Renal pelvis (tissue), 12 donors: ENCODE measurements at places on chromosomes 12 and 14.

GRCh38 chr12:12384571-12385340 is 27.9 kb downstream of the BORCS5 start:
- DNase-seq = no peak

DNA sequence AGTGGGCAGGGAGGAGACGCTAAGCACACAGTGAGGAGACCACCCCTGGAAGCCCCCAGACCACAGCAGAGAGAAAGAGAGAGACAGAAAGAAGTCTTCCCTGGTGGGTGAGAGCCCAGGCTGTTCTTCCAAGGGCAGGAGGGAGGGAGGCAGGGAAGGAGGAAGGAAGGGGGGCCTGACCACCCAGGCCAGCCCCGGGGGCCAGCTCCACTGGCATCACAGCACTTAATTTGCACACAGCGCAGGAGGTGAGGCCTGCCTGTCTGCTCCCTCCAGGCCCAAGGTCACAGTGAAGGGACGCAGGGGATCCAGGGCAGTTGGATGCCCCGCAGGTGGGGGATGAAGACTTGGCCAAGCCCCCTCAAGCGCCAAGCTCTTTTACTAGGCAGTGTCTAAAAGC is 141.9 kb upstream of the C14orf180 start:
- DNase-seq = no peak

DNA sequence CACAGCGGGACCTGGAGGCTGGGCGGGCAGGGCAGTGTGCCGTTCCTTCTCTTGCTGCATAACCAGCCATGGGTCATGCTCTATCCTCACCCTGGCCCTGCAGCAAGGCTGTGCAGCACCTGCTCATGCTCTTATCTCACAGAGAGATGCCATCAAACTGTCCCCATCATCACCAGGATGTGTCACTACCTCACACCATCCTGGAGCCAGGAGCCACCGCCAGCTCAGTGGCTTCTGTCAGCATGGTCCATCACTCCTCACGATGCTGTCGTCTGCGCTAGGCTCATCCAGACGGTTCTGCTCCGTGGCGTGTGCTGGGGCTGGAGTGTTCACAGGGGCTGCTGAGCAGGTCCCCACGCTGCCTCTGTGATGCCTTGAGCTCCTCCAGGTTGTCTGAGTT is 77.2 kb upstream of the DYNC1H1 start:
- DNase-seq = no peak

DNA sequence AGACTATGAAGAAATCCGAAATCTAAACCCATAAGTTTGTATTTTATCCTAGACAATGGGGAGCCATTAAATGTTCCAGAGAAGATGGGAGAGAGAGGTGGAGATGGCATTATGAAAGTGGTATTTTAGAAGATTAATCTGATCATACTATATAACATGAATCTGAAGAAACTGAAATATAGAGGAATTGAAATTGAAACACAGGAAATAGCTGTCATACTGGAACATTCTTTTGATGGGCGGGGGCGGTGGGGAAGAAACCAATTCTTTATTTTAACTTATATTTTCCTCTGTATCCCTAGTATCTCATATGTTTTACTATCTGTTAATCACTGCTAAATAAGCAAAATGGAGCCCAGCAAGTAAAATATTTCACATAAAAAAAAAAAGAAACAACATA is 27.0 kb upstream of the FOXN3 start:
- no peak for DNase-seq

- no peak for DNase-seq
Measured at GRCh38 chr12:67925552-67925951, 63.7 kb upstream of the IFNG-AS1 start.

DNA sequence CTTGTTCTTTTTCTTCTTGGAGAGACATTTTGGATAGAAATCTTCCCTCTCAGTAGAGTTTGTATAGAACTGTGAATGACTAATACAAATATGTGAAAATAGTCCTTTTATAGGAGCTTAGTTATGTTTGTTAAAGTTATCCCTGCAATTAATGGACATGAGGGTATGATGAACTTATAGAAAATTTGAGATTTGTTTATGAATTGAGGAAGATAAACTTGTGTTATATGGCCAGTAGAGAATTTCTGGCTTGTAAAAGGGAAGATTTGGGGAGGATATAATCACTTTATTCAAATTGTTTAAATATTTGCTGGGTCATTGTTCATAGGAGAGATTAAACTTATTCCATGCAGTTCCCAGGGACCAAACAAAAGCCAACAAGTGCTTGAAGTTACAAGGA is 119.6 kb downstream of the DAAM1 start:
- no peak for DNase-seq

GRCh38 chr12:6303071-6303470 is 7.4 kb upstream of the PLEKHG6 start:
- no peak for DNase-seq

DNA sequence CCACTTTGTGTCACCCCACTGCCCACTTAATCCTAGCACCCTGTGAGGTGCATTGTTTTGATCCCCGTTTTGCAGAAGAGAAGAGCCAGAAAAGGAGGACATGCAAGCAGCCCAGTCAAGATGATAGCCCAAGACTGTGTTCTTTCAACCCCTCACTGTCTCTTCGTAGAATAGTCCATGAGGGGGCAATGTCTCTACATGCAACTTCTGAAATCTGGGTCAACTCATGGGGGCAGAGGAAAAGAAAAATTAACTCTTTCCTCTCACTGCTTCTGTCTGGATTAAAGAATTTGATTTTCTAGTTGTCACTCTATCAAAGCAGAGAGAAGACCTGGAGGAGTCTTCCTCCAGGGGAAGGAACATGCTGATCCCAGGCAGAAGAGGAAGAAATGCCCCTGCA is 229.6 kb upstream of the NOS1 start:
- no peak for DNase-seq

DNA sequence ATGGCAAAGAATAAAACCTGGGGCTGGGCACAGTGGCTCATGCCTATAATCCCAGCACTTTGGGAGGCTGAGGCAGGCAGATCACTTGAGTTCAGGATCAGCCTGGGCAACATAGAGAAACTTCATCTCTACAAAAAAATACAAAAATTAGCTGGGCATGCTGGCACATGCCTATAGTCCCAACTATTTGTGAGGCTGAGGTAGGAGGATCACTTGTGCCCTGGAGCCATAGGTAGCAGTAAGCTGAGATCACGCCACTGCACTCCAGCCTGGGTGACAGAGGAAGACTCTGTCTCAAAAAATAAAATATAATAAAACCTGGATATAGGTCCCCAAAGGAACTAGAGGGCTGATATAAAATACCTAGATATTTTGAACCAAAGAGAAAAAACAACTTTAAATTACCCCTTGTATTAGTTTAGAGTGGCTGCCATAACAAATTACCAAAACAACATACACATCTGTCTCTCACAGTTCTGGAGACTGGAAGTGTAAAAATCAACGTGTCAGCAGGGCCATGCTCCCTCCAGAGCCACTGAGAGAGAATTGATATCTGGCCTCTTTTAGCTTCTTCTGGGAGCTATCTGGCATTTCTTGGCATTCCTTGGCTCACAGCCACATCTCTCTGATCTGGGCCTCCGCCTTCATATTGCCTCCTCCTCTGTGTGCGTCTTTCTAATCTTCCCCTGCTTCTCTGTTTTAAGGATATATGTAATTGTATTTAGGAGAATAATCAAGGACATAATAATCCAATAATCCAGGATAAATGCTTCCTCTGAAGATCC is 47.9 kb upstream of the ATF7IP start:
- DNase-seq = no peak

DNA sequence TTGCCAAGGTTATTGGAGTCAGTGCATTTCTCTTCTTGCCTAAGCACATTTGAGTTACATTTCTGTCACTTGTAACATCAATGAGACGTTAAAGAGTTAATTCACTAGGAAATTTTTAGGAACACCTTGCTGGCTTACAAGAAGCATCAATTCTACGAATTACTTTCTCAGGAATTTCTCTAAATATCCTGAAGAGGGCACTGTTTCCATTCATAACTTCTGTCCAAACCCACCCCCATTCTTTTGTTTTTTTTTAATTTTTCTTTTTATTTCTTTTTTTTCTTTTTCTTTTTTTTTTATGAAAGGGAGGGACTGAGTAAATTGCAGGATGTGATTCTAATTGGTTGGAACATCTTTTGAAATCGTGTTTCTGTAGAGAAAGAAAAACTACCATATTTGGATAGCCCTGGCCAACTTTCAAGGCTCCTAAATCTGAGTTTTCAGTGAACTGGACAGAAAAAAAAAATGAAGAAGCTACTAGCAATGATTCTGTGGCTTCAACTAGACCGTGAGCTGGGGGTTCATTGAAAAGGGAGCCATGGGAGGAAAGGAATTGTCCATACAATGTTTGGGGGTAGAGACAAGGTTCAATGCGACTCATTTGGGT is 285.3 kb downstream of the DAD1 start:
- no peak for DNase-seq

GRCh38 chr12:6827982-6828780 is at the start of gene P3H3:
Gene P3H3, plus strand, starts transcription at chr12:6828407. Its CDS starts 34 bp downstream, at chr12:6828441.
- DNase-seq = no peak

DNA sequence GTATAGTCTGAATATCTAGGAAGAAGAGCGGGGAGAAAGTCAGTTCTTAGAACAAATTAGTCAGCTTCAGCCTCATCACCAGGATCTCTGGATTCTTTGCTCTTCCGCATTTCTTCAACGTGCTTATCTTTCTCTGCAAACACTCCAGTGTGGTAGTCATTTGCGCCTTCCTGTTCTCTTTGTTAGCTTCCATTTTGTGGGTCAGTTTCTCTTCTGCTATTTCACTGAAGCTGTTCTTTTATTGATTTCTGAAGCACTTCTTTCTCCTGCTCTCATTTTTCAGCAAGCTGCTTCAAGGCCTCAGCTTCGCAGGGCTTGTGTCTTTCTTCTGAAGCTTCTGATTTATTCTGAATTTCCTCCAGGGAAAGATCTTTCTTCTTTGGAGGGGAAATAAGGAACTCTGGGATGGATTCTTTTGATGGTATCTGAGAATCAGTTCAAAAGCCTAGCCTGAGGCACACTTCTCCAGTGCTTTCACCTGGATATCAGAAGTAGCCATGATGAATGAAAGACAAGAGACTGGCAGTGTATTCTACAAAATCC is 13.5 kb downstream of the AMN1 start:
- no peak for DNase-seq

DNA sequence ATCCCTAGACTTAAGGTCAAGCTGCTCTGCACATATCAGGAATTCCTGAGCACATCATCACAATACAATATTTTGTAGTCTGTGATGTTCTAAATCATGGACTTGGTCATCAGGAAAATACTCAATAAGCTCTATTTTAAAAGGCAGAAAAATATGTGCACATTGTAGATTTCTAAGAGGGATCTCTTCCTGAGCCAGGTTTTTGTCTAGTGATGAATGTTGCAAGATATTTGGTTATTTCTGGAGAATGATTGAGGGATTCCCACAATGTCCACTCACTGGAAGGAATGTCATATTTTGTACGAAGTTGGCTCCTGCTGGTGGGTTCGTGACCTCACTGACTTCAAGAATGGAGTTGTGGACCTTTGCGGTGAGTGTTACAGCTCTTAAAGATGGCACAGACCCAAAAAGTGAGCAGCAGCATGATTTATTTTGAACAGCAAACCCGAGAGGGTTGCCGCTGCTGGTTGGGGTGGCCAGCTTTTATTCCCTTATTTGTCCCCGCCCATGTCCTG is 300.9 kb upstream of the DCN start:
- DNase-seq = no peak

GRCh38 chr14:102655137-102655536 is 62.7 kb downstream of the RCOR1 start:
- DNase-seq = no peak

GRCh38 chr12:106139422-106140171 is 843 bp upstream of the NUAK1 start:
- DNase-seq = no peak

- no peak for DNase-seq
Measured at GRCh38 chr12:119375883-119376190, 41.3 kb downstream of the CCDC60 start.

GRCh38 chr12:57887631-57888408 is 41.3 kb upstream of the CTDSP2 start:
- no peak for DNase-seq

DNA sequence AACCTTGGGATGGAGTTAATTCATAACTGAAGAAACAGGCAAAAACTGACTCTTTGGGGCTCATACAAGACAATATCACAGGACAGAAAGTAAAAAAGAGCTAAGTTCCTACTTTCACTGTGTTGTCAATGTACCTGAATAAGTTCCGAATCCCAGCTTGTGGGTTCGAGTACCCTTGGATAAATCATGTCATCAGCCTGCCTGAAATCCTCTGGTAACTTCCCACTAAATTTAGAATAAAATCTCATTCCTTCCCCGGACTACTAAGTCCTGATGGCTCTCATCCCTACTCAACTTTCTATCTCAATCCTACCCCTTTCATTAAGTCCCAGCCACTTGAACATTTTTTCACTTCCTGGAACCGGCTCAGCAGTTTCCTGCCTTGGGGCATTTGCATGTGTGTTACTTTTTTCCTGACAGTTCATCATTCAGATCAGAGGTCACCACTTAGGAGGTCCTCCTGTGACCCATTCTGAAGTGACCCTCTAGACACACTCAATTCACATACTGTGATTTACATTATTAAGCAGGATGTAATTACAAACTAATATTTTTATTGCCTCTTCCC is 12.7 kb downstream of the ERP29 start:
- DNase-seq = no peak

DNA sequence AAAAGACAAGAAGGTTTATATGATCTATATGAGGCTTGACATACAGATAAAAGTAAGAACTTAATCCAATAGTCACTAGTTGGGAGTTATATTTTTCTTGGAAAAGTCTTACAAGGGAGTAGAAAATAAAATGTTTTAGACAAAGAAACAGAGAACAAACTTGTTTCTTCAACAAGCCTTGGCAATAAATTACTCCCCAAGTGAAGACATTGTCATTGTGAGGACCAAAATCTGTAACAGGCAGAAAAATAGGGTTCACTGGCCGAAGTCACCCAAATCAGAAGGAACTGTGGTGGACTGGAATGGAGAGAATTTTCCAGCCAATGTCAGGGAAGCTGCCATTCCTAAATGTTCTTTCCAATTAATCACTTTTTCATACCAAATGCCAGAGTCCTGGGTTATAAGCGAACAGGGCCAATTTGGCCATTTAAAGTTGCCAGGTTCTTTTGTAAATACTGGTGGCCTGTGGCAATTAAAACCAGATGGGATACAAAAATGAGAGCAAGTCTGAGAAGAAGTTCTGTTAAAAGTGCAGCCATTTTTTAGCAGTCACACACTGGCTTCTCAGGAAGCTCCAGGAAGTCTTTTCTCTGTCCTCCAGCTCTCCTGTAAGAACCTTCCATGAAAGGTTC is 117.3 kb upstream of the OVCH1 start:
- peak; percentile 55 for DNase-seq

DNA sequence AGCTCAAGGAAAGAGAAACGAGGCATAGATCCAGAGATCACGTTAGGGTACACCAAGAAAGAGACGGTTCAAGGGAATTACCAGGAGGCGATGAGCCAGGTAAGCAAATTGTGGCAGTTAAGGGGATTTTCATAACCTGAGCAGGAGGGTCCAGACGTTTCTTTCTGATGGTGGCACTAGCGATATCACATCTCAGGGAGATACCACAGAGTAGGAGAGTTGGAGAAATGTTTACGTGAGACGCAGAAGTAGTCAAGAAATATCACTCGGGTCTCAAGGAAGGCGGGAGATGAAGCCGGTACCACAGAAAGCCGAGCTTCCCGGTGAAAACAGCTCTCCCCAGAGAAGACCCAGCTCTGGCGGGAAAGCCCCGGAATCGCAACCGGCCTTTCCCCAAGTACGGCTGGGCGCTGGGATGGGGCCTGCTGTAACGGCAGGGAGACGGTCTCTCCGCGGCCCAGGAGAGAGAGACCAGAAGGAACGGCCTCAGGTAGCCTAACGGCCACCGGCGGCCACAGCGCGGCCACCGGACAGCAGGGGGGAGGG is 485 bp downstream of the SENP1 start:
- no peak for DNase-seq
